HT-29 (cell line): ENCODE measurements at places on chromosomes 6 and 20.

- no peak for DNase-seq
Observed at GRCh38 chr6:105831311-105832097, 254.6 kb upstream of the PRDM1 start.

DNA sequence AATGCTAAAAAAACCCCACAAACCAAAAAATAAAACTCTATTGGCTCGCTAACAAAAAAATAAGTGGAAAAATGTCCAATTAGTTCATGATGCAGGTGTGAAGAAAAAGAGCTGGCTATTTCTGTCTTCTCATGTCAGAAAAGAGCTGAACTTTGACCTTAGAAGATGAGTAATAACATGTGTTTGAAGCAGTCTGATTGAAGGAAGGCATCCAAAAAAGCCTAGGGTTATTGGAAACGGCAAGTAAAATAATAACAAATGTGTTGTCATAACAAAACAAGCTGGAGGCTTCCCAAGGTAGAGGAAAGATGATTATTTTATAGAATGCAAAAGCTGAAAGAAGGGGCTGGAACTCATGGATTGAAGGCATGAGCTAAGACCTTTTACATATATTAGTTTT, 94.4 kb upstream of the FAM184A start:
- no peak for DNase-seq

DNA sequence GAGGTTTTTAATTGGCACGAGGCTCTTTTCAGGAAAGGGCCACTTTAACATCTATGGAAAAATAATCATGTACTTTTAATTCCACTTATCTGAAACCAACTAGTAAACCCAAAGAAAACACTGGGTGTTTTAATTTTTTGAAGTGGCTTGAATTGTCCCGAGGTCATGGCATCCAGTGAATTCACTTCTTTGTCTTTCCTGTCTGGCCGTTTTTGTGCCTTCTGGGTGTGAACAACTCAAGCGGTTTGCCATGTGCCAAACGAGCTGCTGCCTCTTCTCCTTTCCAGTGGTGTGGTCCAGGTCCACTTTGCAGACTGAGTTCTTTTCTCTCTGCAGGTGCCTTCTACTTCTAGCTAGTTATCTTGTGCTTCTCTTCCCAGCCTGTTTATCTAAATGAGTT, 117.5 kb downstream of the PLCB4 start:
- DNase-seq, result no peak

- DNase-seq, result no peak
Observed at GRCh38 chr20:3614466-3614865, 48.7 kb downstream of the GFRA4 start.

GRCh38 chr6:30463651-30464618, 25.4 kb upstream of the HLA-E start:
- no peak for DNase-seq

DNA sequence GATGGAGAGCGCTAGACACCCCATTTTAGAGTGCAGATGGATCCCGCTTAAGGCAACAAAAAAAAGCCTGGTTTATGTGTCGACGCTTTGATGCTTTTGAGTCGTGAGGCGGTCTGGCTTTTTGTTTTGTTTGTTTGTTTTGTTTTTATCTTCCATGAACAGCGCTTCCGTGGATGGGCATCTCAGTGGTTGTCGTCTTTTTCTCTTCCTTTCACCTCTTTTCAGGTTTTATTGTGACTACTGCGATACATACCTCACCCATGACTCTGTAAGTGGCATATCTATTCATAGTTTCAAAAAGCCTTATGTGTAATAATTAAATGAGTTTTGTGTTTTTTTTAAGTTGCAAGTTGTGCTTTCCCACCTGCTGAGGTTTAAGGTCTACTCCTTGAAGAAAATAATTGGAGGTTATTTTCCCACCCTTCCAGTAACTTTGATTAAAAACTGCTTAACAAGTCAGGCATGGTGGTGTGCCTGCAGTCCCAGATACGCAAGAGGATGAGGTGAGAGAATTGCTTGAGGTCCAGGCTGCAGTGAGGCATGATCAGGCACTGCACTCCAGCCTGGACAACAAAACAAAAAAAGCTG, 476 bp downstream of the SNRPC start:
- no peak for DNase-seq

GRCh38 chr20:46099491-46100287, 9.9 kb upstream of the NCOA5 start:
- no peak for DNase-seq

DNA sequence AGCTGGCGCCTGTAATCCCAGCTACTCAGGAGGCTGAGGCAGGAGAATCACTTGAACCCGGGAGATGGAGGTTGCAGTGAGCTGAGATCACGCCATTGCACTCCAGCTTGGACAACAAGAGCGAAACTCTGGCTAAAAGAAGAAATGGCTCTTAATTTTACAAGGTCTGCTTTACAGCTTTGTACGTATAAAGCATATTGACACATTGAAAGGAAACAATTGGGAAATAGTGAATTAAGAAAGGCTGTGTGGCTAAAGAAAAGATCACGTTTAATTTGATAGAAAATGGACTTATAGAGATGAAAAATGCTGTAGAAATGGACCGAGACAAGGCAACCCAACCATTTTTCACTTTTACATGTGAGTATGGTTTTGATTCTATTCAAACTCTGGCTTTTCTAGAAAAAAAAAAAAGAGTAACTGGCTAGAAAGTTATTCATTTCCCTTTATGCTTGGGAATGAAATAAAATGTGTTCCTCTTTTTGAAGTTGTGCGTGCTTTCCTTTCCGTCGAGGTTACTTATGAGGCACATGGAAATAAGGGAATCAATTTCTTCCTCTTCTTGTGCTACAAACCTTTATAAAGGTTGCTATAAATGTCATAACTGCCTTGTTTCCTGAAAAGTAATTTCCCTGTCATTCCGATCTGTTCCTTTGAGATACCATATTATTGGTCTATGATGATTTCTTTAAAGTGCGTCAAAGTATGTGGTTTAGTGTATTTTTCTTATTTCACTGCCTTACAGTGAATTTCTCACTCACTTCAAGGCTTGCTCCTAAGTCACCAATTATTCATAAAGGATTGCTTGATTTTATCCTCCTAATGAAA, 29.4 kb downstream of the PFDN4 start:
- DNase-seq, result no peak

- DNase-seq, result no peak
Observed at GRCh38 chr6:121925024-121925423, 474.4 kb upstream of the HSF2 start.

DNA sequence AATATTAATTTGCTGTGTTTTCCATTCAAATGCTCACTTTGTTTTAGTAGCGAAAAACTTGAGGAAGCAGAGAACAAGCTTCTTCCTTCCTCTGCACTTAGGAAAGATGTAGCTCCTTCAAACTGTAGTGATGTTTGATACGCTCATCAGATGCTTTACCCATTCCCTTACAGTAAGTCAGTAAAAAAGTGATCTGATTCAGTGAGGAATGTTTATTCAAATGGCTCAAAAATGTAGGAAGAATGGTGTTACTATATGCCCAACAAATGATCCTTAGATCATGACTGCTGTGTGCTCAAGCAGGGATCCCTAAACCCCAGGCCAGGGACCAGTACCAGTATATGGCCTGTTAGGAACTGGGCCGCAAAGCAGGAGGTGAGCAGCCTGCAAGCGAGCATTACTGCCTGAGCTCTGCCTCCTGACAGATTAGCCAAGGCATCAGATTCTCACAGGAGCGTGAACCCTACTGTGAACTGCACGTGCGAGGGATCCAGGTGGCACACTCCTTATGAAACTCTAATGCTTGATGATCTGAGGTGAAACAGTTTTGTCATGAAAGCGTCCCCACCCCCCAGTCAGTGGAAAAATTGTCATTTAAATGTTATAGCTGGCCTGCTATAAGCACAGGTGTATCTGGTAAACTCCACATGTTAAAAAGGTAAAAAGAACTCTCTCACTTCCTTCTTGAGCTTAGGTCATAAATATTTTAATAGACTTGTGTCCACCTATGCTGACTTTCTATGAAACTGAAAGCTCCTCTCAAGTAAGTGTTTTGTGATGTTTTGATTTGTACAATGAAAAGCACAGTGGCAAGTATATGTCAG, 187.2 kb downstream of the FOXC1 start:
- no peak for DNase-seq

GRCh38 chr20:47357296-47358038, 968 bp upstream of the ZMYND8 start:
- DNase-seq, result peak; percentile 100

GRCh38 chr6:142469220-142469619, 167.4 kb downstream of the ADGRG6 start:
- DNase-seq, result no peak

GRCh38 chr6:156347246-156347645, 429.9 kb upstream of the ARID1B start:
- no peak for DNase-seq

DNA sequence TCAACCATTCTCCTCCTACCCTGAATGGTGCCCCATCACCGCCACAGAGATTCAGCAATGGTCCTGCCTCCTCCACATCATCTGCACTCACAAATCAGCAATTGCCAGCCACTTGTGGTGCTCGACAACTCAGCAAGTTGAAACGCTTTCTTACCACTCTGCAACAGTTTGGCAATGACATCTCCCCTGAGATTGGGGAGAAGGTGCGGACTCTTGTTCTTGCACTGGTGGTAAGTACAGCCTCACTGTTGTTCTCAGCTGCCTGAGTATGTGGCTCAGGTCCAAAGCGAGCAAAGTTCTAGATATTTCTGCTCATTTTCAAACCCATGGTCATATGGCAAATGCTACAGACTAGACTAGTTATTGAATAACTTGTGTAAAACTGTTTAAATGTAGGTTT, 51.0 kb upstream of the C20orf144 start:
- no peak for DNase-seq

DNA sequence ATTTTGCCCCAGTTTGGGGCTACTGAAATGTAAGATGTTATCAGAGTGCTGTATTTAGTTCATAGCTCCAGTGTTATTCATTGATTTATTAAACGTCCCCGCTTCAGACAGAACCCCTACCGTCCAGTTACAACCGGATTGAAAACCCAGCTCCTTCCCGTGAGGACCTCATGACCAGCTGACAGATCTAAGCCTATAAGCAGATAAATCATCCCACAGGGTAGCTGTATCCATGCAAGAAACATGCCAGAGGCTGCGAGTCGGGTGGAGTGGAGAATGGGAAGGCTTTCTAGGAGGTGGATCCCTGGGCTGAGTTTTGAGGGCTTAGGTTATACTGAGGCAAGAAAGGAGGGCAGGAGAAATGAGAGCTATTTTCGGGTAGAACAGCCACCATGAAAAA, 260.0 kb downstream of the ARID1B start:
- DNase-seq, result no peak

GRCh38 chr6:8441452-8441851, 6.1 kb upstream of the SLC35B3 start:
- DNase-seq, result no peak

DNA sequence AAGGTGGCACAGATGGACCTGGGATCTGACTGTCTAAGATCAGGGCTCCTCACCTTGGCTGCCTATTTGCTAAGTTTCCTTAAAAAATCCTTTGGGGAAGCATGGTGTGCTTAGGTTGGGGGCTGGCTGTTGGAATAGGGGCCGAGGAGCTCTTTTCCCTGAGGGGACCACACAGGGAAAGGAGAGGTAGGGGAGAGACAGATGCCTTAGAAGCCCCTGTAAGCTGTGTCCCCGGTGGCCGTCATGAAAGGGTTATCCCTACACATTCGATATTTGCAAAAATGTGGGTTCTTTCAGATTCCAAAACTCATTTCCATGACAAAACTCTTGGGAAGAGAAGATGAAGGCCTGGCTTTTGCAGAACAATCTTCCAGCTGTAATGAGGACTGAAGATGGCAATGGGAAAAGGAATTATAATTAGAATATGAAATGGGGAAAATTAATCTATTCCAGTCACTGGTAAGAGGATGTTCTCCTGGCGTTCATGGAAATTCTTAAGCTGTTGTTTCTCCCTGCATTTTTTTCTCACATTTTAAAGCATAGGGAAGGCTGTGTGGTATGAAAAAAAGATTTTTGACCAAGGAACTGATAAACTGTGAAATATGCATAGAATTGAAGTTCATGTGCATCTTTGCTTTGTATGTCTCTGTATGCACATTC, 53.8 kb downstream of the TOX2 start:
- no peak for DNase-seq

- no peak for DNase-seq
Observed at GRCh38 chr6:137414599-137414998, 79.6 kb downstream of the OLIG3 start.

DNA sequence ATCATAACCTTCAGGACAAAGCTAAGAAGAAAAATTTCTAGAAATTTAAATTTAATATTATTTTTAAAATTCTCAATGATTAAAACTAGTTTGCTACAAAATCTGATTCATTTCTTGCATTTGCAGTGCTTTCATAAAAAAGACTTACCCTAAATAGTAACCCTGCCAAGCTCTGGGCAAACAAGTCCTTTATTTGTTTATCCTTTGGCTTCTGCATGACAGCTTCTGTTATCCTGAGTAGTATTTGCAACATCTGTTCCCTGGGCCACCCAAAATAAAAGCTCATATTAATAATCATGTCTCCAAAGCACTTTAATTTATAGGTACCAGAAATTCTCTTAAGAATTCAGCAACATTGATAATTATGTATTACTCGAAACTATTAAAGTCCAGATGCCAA, 101.3 kb downstream of the RALGAPA2 start:
- no peak for DNase-seq

DNA sequence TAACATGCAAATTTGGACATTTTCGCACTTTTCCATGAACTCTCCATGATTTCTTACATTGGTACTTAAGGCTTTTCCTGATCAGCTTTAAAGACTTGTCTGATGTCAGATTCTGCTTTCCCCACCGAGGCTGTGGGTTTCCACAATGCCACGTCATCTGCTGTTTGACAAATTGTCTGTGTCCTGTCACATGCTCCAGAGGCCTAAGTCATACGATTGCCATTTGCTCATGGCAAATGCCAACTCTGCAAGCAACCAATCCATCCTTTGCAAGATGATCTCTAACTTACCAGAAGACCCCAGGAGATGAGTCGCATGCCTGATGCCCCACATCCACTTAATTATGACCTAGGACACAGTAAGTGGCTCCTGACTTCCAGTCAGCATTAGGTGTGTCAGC, 556.5 kb downstream of the BMP2 start:
- DNase-seq, result no peak
